CD4-positive, alpha-beta T cell treated with Interleukin-4 for 1 hour (primary cell): ENCODE measurements at places on chromosomes 2 and 18.

DNA sequence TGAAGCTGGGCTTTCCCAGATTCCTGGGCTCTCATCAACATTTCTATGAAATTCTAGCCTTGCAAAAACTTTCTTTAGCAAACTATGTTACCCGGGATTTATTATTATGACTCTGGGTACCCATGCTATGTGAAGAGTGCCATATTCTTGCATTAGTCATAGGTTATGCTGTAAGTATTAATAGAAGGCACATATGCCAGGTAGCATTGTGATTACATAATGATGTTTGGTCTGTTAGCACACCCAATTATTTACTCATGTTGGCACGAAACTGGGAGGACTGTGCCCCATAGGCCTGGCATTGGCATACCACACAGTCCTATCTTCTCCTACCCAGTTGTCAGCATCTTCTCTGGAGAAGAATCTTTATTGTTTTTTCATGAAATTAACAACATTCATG is 171.0 kb downstream of the SLC4A3 start:
- no peak for DNase-seq

DNA sequence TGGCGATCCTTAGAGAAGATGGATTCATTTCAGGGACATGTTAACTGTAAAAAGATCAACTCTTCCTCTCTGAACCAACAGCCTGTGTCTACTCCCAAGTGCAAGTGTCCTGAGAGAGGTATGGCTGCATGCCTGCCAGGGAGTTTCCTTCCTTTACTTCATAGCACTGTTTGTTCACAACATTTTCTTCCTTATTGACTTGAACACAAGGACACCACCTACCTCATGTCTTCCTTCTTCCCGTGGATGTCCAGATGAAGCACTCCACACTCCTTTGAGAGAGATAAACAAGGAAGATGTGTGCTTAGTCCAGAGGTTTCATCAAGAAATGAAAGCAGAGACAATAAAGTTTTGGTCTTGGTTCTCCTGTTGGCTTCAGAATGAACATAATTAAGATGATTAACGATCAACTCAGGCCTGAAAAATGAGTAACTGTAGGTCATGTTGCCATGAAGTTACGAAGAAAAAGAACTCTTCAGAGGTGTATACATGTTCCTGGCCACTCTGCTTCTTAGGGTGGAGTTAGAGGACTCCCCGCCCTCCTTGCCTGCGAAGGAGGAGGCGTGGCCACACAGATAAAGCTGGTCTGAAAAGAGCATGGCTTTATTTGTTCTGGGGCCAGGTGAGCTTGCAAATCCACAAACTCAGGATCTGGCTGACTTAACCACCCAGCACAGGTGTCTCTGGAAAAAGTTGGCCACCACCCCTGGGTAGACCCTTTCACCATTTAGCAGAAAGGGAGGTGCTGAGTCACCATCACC is 155.0 kb upstream of the KCTD1 start:
- no peak for DNase-seq

GRCh38 chr2:218644721-218645120 is 14.7 kb downstream of the ZNF142 start:
- no peak for DNase-seq

- DNase-seq: no peak
Measured at GRCh38 chr2:206452242-206452641, 8.9 kb downstream of the ADAM23 start.

GRCh38 chr2:202361108-202361507 is 15.0 kb upstream of the BMPR2 start:
- DNase-seq: no peak

GRCh38 chr2:96691022-96691612 is 48.6 kb downstream of the FER1L5 start:
- DNase-seq: no peak

DNA sequence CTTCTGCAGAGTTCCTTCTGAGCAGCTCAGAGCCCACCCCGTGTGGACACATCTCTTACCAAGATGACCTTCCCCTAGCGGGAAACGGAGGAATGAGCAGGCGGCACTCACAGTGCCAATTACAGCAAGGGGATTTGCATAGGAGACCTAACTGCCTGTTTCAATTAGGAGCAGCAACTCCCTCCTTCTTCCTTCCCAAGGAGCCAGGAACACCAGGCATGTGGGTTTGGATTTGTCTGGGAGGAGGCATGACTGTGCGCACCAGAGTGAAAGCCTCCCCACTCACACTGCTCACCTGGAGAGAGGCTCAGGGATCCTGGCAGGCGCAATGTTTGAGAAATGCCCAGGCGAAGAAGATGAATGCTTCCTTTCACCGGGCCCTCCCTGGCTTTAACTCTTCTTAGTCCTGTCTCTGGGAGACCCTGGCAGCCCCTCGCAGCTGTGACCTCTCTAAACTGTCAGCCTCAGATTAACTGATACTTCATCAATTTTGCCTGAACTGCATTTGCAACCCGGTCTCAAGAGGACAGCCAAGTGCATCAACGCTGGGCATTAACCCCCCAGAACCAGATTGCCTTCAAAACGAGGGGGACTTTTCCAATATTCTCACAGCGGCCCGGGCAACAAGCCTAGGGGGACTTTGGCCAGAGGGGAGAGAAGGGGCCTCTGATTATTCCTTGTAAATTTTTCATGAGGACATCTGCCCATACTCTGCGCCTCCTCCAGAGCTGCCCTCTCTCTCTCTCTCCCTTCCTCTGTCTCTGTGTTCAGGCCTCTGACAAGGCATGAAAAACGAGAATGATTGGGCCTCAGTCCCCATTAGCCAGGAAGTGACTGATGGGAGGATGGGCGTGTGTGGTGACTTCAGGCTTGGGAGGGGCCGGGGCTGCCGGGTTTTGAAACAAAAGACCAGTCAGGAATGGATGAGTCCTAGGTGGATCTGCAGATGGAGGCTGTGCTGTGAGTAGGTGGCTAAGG is 93.8 kb downstream of the CMPK2 start:
- no peak for DNase-seq

- DNase-seq: no peak
Measured at GRCh38 chr2:143524119-143524553, 394.9 kb downstream of the ARHGAP15 start.

DNA sequence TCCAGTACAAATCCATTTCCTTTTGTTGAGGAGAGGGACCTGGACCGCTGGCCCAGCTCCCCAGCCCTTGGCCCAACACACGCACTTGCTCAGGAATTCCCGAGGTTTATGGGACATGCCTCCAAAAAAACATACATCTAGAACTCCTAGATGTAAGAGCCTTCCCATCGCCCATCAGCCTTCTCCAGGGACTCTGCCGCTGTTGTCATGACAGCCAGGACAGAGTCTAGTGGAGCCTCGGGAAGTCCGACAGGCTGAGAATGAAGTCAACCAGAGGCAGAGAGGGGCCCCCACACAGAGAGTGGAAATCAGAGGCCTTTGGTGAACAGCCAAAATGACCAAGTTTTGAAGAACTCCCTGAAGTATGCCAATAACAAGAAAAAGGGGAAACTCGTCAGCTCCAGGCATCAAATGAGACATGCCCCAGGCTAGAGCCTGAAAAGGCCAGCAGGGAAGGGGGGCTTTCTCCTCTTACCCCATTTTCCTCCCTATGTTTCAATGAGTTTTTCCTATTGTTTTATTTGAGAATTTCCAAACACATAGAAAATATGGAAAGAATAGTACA is 43.2 kb upstream of the CAB39 start:
- no peak for DNase-seq

- no peak for DNase-seq
Measured at GRCh38 chr2:5995832-5996231, 303.6 kb downstream of the SOX11 start.

DNA sequence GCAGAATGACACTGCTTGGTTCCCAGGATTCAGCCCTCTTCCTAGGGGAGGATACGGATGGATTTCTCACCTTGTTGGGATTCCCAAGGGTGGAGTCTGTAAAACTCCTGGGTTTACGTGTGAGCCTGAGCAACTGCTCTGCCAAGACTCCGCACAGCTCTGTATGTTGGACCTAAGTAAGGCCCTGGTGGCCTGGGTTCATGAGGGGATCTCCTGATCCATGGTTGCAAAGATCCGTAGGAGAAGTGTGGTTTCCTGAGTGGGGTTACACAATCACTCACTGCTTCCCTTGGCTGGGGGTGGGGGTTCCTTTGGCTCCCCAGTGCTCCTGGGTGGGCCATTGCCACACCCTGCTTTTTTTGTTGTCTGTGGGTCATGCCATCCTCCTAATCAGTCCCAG is 37.7 kb downstream of the ANKRD12 start:
- no peak for DNase-seq

DNA sequence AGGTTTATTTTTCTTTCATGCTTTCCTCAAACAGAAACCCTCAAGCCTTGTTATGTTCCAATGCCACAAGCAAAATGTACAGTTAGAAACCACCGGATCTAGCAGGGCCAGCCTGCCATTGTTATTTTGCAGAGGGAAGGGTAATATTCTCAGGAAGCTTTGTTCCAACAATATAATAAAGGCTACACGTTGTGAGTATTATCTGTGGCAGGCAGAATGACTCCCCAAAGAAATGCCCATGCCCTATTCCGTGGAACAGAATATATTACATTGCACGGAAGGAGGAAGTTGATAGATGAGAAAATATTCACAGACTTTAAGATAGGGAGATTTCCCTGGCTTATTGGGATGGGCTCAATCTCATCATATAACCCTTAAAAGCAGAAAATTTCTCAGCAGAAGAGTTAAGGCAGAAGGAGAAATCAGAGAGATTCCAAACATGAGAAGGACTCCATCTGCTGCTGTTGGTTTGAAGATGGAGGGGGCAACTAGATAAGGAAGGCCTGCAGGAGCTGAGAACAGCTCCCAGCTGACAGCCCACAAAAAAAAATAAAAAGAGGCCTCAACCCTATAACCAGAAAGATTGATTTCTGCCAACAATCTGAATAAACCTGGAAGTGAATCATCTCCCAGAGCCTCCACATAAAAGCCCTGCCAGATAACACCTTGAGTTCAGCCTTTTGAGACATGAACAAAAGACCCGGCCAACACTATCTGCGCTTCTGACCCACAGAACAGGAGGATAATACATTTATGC is 466.6 kb downstream of the LPIN1 start:
- DNase-seq: no peak

DNA sequence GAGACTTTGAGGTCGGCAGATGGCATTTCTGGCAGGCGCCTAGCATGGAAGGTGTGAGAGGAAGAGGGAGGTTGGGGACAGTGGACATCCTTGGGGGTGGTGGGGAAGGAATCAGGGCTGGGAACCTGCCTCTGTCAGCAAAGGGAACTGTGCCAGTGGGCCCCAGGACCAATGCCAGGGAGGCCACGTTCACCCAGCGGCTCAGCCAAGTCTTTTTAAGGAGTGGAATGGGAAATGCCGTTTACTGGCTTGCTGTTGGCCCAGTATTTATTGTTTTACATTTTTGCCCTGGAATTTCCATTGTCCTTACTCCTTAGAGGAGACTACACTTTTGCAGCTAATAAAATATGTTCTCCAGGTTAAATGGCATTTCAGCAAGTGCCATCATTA is 135.2 kb downstream of the MCFD2 start:
- no peak for DNase-seq
